ENCODE measurements at places on chromosomes 3 and 15.

GRCh38 chr3:44954304-44954703, 21.7 kb downstream of the ZDHHC3 start:
- DNase-seq: no peak

DNA sequence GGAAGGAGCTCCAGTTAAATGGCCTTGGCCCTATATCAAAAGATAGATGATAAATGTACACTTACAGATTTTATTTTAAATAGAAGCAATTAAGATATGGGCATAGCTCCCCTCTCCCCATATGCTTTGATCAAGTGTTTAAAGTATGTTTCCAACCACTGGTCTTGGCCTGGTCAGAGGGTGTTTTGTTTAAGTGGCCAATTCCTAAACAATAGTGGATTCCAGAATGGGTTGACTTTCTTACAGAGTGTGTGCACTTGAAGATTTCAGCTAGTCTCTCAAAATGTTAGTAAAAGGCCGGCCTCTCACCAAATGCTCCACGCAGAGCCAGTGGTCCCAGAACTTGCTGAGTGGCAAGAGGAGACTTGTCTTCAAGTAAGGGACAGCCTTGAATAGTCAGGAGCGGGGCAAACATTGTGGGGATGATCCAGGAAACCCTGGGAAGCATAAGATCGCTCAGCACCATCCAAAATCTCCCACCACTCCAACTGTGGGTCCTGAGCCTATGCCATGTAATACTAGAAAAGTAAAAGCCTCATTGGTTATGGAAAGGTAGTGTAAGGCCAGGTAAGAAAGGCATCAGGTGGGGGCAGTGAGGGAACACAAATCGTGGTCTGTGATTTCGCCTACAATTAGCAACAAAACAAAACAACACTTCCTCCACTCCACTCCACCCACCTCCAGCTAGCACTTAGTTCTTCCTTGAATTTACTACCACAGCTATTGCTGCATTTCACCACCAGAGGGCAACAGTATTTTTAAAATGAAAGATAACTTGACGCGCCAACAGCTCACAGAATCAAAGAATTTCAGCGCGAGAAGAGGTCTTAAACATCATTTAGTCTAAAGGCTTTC, 4.8 kb downstream of the RARRES1 start:
- DNase-seq: peak; percentile 84

- no peak for DNase-seq
Observed at GRCh38 chr3:193660698-193661411, 67.8 kb downstream of the OPA1 start.

GRCh38 chr15:26438316-26438715, 334.6 kb downstream of the GABRB3 start:
- DNase-seq: no peak

DNA sequence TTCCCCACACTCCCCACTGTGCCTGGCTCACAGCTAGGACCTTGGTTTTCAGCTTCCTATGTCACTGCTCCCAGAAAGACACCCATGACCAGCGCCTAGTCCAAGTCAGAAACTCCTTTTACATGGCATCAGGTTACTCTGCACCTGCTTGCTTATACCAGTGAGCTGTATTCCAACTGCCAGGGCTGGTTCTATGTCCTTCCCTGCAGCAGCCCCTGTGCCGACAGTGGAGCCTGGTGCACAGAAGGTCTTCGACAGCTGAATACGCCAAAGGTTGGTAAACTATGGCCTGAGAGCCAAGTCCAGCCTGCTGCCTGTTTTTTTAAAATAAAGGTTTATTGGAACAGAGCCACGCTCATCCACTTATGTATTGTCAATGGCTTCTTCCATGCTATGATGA, 102.5 kb downstream of the IQSEC1 start:
- DNase-seq: no peak

DNA sequence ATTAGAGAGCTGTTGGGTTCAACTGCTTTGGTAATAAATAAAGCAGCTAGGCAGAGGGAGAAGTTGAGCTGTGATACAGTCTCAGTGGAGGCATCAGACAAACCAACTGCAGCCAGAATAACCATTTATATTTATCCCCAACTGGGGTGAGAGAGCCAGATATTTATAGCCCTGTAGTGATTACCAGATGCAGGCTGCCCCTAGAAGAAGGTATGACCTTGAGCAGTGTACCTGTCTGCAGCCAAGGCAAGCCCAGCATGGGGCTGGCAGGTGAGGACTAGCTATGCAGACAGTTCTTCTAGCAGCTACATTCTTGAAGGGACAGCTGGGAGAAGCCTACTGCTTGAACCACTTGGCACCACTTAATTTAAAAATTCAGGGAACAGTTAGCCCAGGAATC, 144.4 kb upstream of the EPHA3 start:
- DNase-seq: no peak

DNA sequence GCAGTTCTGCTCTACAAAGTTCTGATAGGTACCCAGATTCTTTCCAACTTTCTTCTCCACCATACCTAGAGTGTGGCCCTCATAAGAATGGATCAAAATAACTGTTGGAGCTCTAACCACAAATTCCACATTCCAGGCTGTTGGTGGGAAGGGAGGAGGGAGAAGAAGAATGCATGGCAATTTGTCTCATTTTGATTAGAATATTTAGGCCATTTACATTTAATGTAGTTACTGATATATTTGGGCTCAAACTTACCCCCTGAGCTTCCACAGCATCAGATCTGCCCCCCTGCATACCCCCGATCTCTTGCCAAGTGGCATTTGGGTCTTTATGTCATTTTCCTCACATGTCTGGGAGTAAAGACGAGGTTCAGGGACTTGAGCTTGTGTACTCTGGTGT, 7.7 kb downstream of the CHRNB4 start:
- DNase-seq: no peak

DNA sequence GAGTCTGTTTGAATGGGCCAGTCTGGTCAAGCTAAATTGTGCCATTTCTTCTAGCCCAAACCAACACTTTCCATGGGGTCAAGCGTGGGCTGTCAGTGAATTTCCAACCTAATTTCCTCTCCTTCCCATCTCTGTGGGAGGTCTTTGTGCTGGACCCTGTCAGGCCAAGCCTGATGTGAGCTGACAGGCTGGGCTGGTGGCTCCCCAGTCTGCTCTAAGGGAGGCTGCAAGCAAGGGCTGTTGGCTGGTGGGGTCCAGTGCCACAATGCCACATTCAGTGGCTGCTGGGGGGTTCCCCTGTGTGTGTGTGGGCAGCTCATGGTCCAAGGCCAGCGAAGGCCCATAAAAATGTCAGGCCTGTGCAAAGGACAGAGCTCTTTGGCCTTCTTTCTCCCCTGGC, 216.1 kb downstream of the OPA1 start:
- DNase-seq: no peak

- no peak for DNase-seq
Observed at GRCh38 chr15:100373120-100373896, 31.5 kb upstream of the ADAMTS17 start.

GRCh38 chr3:38576131-38576525, 73.4 kb downstream of the SCN5A start:
- no peak for DNase-seq

GRCh38 chr3:124887932-124888298, 750 bp upstream of the ITGB5 start:
- DNase-seq: no peak

DNA sequence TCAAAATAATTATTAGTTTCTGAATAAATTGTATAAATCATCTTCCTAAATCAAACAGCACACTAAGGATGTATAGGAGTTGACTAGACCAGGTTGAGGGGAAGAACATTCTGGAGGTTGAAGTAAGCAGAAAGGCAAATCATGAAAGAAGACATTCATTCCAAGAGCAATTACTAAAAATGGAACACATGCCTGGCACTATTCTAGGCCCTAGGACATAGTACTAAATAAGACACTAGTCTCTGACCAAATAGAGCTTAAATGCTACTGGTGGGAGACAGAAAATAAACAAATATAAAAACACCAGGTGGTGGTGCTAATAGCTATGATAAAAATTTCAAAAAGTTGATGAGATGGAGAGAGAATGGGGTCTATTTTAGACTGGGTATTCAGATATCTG, 190.1 kb downstream of the TBC1D5 start:
- DNase-seq: no peak

GRCh38 chr15:42018306-42019224, 2.3 kb downstream of the PLA2G4E start:
- DNase-seq: no peak

DNA sequence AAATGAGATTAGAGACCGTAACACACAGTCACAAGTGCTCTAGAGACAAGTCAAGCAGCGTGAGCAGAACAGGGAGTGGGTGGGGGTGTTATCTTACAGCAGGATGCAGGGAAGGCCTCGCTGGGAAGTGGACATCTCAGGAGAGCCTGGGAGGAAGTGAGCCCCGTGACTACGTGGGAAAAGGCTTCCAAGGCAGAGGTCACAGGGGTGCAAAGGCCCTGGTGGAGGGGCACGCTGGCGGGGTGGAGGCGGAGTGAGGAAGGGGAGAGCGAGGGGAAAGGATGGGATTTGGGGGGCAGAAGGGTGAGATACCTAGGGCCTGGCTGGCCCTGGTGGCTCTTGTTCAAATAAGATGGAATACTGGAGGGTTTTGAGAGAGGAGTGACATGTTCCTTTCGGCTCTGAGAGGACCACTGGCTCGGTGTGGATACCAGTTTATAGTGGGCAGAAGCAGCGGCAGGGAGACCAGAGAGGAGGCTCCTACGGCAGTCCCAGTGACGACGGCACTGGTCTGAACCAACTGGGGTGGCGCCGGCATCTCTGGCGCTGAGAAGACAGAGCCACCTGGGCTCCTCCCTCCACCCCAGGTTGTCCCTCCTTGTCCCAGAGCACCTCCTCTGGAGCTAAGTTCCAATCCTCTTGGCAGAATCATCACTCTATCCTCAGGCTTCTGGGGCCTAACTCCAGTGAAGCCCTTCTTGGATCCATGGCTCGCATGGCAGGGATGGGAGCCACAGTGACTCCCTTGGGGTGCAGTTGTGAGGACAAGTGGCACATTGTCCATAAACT, 266.2 kb upstream of the LYSMD4 start:
- no peak for DNase-seq

DNA sequence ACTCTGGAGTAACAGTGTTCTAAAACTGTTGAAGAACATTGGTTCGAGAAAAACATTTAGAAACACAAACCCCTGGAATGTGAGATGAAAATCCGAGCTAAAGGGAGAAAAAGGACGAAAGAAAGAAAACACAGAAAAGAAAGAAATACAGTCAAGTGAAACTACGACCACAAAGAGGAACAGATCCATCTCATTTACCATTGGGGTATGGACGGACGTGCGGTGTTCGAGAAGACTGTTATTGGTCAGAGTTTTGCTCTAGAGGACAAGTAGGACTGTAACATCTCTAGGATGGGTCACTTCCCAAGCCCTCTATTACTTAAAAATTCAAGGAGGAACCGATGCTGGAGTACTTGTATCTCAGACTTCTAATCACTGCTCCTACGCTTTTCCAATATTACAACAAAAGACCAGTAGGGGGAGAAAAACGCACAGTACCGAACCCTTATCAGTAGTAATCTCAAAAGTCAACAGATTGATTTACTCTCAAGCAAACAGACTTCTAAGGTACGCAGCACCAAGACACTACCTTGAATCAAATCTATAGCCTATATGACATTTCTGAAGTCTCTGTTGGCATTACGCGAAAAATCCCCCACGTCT, 1.1 kb upstream of the PIK3CA start:
- DNase-seq: peak; percentile 76

DNA sequence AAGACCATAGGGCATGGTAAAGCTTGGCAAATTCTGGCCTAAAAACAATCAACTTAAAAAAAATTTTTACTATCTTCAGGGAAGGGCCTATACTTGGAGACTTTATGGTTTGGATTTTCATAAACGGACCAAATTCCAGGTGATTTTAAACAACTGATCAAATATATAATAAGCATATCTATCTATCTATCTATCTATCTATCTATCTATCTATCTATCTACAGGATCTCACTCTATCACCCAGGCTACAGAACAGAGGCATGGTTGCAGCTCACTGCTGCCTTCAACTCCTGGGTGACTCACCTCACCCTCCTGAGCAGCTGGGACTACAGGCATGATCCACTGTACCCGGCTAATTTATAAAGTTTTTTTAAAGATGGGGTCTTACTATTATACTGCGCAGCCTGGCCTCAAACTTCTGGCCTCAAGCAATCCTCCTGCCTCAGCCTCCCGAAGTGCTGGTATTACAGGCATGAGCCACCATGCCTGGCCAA, 6.7 kb downstream of the SPPL2A start:
- DNase-seq: peak; percentile 32

GRCh38 chr3:15218689-15219088, 12.6 kb downstream of the CAPN7 start:
- DNase-seq: no peak

- DNase-seq: peak; percentile 54
Observed at GRCh38 chr3:11389386-11390268, 117.4 kb downstream of the ATG7 start.

DNA sequence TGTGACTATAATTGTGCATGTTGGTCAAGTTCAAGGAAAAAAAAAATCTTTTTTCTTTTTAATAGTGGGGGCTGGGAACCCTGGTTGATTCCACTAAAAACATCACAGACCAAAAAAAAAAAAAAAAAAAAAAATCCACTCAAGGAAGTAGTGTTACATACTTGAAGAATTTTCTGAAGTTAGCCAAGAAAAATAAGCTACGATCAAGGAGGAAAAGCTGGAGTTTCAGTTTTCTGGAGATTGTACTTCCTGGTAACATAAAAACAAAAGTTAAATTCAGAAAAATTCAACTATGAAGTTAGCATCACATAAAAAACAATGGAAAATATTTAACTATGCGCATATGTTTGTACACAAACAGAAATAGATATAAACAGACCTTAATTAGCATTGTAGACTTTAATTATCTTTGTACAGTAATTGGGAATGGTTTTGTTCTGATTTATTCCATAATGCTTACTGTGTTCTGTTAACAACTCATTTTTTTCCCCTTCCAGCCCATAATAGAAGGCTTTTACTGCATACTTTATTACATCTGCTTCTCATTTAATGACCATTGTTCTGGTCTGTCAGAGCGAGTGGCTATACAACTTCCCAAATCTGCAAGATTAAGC, 194.3 kb downstream of the RORA start:
- peak; percentile 79 for DNase-seq

DNA sequence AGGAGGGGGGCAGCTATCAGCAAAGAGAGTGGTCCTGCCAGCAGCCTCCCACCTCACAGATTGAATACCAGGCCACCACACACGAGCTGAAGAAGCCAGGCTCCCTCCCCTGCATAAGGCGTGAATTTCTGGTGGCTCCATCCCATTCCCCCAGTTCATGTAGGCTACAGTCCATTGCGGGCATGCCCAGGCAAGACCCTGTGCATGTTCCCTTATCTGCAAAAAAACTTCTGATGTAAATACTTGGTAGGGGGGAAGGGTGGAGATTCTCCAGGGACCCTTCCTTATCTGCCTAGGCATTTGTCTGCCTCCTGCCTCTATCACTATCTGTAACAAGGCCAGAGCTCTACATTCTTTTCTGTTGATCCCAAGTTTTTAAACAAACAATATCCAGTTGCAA, 27.6 kb upstream of the UBP1 start:
- DNase-seq: no peak

GRCh38 chr3:57911593-57911992, 96.6 kb upstream of the FLNB start:
- peak; percentile 44 for DNase-seq

Data from GM23248 (cell line).